Small intestine (tissue), 16 donors: ENCODE measurements at places on chromosomes 12 and 14. TPM values are rescaled to one million over a fixed set of nuclear protein-coding genes. Genes with fewer than 3 reads are reported as not detected.
A peak's percentile ranks its signal among the peaks of the same experiment; 100 is the strongest.

DNA sequence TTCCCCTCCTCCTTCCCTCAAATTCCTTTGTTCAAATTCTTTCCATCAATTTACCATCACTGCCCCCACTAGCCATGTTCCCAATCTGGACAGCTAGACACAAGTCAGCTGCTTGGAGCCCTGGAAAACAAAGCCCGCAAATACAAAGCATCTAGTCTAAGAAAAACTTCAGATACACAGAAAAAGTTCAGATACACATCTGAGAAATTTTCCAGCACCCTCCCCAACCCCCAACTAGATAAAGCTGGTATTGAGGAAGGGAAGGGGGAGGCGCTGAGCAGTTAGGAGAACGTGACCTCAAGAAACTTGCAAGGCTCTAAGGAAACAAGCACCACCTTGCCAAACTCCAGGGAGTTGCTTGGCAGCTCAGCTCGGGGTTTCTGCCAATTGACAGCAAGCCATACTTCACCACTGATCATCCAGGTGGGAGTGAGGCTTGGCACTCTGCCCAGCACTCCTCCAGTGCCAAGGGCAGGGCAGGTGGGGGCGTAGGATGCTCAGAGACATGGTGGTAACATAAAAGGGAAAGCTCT lies 5.1 kb upstream of the CNIH1 start:
- DNase-seq = peak; percentile 53

DNA sequence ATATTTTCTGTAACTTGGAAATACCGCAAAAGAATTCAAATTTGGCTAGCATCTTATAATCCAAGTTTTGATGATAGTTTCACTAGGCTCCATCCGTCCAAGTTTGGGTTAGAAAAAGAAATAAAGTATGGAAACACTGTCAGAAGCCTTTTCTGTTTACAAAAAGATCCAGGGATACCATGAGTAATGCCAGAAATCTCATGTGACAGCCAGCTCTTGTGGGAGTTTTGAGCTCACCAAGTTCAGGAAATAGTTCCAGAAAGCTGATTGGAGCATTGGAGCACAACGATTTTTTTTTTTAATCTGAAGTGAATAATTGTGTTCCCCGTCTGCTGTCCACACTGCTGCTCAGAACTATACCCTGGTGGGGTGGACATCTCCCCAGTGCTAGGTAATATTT lies 229.7 kb upstream of the NPAS3 start:
- DNase-seq = no peak

- DNase-seq = no peak
Observed at GRCh38 chr14:99724196-99724891, 40.2 kb downstream of the CYP46A1 start.

GRCh38 chr12:98509063-98509462 lies 6.3 kb upstream of the TMPO start:
- no peak for DNase-seq

- DNase-seq = no peak
Observed at GRCh38 chr12:95193139-95193538, 24.1 kb downstream of the FGD6 start.

- DNase-seq = no peak
Observed at GRCh38 chr12:114688256-114688845, 4.4 kb upstream of the TBX3 start.

Gene FBXO33
- polyA plus RNA-seq = 3.8 TPM

DNA sequence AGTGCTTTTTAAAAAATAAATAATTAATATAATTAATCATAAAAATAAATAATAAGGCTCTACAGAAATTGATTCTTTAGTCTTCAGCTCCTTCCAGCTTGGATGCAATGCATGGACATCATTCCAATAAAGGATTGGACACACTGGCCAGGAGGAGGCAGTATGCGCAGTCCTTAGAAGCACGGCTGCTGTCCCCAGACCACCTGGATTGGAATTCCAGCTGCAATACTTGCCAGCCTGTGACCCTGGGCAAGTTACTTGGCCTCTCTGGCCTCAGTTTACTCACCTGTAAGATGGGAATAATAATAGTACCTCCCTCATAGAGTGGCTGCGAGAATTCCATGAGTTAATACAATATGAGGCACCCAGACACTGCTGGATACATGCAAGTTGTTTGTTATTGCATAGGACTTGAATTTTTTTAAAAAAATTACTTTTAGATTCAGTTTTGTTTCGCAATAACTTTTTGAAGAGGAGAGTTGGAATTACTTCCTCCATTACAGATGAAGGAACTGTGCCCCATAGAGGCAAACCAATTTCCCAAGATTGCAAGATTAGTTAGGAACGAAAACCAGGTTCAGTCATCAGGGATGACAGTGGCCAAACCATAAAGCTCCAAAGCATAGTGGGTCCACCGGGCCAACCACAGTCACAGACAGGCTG lies 12.2 kb downstream of the RPH3A start:
- DNase-seq = no peak

Gene HCAR1
- polyA plus RNA-seq = not detected

- DNase-seq = no peak
Observed at GRCh38 chr12:131044760-131045381, 91.2 kb downstream of the ADGRD1 start.
